ENCODE measurements at places on chromosomes 4 and X.

DNA sequence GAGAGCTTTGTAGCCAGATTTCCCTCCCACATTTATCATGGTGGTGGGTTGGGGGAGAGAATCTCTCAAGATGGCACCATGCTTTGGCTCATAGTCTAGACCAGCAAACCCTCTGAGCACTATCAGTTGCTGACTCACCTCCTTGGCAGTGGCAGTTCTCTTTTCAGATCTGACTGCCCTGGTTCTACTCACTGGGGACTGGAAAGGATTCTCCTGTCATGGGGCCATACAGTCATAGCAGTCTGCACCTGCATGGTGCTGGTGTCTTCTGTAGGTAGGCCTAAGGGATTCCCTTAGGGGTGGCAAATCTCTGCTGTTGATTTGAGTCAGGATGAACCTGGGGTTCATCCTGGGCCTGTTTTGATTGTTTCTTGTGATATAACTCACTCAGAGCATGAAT lies 2.6 kb downstream of the TEX13B start:
- no peak for DNase-seq

DNA sequence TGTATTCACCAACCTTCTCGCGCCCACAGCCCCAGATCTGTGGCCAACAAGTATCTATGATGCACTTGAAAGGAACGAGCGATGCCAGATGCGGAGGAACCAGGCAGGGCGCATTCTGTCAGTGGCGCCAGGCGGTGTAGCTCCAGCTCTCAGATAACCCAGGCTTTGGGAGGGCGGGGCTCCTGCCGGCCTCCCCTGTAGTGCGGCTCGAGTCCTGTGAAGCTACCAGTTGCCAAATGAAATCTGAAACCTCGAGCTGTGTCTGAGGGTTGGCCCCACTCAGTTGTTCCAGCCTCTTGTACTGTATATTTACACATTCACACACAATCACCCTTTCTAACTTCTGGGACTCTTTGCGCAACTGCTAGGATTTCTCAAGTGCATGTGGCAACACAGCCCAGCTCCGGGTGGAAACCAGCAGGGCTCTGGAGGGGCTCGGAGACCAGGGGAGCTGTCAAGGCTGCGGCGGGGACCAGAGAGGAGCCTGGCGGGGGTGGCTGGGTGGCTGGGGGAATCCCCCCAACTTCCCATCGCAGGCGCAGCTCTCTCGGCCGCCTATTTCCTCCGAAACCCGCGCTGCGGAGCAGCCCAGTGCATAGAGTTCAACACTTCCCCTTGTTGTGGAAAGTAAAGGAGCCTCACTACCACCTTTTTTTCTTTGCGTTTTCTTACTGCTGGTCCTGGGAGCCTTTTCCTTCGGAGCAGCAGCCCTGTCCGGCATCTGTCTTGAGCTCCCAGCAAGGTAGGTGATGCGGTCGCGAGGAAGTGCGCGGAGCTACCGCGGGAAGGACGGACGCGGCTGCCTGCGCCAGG lies at the start of gene ARHGAP24:
Gene ARHGAP24, plus strand, starts transcription at position 333 of the 813 bp plus-strand sequence.
- DNase-seq, result peak; percentile 93

DNA sequence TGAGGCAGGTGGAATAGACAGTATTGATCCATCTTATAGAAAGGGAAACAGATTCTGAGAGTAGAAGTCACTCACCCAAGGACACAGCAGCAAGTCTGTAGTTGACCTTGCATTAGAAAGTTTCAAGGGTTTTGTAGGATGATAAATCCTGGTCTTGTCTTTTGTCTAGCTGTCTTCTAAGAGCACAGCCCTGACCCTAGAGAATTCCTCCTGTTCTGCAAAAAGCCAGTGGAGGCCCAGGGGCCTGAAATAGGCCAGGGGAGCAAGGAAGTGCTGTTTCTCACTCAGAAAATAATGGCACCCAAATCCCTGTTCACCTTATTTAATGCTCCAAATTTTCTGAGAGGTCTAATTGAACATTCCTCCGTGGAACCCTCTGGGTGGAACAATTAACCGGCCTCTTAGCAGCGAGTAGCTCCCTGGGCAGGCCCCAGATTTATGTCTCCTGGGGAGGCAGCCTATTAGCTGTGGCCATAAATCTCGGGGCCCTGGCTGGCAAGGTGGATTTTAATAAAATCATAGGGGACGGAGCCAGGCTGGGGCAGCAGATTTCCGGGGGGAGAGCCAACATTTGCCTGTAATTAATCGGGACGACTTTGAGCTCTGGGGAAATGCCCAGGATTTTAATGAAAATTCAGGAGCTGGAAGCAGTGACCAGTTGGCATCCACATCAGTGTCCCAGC lies 49.2 kb upstream of the MSX1 start:
- DNase-seq, result no peak

- no peak for DNase-seq
Observed at GRCh38 chr4:128770807-128771206, 38.7 kb upstream of the JADE1 start.

- DNase-seq, result no peak
Observed at GRCh38 chrX:45006002-45006800, 133.2 kb downstream of the KDM6A start.

GRCh38 chr4:84070289-84070688 lies 428.8 kb downstream of the NKX6-1 start:
- no peak for DNase-seq

- peak; percentile 78 for DNase-seq
Observed at GRCh38 chr4:89024051-89024675, 32.8 kb downstream of the FAM13A start.

DNA sequence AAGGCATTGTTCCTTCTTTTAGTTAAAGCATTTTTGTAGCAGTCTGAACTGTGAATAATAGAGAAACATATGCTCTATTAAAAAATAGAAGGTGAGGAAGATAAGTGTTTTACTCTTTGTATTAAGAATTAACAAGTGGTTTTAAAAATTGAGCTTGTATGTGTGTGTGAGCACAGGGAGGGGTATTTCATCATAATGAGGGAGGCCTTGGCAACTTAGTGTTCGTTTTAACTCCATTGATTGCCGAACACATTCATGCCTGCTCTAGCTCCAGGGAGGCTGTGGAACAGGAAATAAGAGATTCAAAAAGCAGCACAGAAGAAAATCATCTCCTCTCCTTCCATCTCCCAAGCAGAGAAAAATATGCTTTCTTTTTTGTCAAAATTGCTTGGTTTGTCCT lies 14.8 kb downstream of the SHROOM3 start:
- no peak for DNase-seq

GRCh38 chr4:106522839-106523238 lies 154.3 kb upstream of the GIMD1 start:
- no peak for DNase-seq

- no peak for DNase-seq
Observed at GRCh38 chr4:622071-622995, 3.0 kb upstream of the PDE6B start.

DNA sequence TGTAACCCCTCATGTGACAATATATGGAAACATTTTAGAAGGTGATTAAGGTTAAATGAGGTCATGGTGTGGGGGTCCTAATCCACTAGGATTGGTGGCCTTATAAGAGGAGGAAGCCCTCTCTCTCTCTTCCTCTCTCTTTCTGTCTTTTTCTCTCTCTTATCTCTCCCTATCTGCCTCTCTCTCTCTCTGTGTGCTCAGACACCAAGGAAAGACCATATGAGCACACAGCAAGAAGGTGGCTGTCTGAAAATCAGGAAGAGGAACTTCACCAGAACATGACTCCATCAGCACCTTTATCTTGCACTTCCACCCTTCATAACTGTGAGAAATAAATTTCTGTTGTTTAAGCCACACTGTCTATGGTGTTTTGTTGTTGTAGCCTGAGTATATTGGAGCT lies 1472.2 kb downstream of the PCDH7 start:
- DNase-seq, result no peak

DNA sequence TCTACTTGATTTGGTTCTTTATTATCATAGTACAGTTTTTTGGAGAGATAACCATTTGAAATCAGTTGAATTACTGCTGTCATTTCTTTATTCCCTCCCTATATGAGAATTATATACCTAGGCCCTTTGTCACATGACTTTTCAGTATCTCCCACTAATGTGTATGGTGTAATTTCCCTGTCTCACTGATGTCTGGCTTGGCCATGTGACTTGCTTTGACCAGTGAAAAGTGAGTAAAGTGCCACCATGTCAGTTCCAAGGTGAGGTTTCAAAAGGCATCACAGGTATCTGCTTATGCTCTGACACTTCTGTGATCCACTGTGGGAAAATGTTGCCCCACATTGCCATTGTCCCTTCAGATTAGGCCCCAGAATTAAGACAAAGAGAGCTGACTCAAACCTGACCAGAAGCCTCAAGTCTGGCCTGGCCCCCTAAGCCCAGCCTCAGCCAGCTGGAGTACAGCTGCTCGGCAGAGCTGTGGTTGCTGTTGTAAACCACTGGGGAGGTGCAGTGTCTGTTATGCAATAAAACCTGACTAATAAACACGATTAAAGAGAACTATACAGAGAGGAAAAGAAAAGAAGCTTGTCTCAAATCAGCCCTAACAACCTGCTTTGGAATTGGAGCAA lies 27.5 kb downstream of the SETD7 start:
- no peak for DNase-seq

GRCh38 chrX:2445662-2446623 lies 54.8 kb downstream of the DHRSX start:
- no peak for DNase-seq

- no peak for DNase-seq
Observed at GRCh38 chrX:71945237-71945805, 34.7 kb downstream of the NHSL2 start.

DNA sequence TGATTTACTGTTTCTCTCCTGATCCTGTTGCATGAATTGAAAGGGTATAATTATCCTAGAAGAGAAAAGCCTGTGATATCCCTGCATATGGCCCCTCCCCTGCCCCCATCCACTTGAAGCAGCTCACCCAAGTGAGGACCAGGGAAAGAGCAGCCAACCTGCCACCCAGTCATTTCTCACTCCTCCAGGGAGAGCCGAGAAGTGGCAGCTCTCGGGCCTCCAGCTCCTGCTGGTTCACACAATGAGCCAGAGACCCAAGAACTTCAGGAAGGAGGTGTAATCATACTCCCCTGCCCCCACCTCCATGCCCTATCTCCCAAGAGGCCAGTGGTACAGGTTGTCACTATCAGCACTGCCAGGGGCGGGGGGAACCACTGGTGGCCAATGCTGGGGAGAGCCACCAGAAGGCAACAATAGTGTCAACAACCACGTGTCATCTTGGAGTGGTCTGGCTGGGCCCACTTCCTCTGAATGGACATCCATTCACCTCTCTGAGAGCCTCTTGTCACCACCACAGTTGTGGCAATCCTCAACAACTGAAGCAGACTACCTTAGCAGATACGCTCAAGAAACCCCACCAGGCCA lies 42.9 kb downstream of the APOO start:
- no peak for DNase-seq

GRCh38 chr4:15794905-15795304 lies 16.8 kb downstream of the CD38 start:
- no peak for DNase-seq

DNA sequence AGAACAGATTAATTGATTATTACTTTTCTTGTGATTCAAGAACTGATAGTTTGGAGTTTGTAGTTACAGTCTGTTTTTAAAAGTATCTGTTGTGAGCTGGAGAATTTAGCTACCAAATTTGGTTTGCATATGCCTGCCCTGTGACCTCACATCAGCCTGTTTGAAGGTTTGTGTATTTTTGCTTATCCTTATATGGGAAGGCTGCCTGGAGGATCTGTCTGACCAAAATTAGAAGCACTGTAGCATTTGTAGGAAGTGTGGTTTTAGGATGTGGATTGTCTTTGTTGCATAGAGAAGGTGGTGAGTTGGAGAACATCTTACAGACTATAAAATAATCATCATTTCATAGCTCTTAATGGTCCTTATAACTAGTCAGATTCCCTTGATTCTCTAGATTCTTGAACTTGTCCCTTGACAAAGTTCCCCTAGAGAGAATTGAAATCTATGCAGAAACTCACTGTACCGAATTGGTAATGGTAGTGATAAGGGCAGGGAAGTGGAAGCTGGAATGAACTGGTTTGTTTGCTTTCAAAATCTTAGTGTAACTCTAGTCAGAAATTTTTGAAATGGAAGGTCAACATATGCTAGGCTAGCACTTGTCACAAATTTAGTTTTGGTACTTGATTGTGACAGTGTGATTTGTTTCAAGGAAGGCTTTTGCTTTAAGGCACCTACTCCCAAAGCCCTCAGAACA lies 57.3 kb downstream of the SH3BGRL start:
- no peak for DNase-seq

GRCh38 chr4:38625508-38625907 lies 38.5 kb upstream of the KLF3 start:
- no peak for DNase-seq

DNA sequence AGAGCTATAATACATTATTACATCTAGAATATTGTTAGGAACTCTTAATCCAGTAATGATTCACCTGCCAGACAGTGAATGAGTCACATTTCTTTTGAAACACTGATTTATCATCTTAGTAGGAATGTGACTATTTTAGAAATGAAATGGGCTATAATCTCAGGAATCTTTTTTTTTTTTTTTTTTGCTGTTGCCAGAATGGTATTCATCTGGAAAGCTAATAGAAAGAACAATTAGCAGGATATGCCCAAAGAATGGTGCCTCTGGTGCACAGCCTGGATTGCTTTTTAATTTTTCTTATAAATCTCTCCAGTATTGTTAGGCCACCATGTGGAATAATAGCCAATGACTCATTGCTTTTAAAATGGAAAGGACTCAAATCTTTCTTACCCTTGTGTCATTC lies 181.1 kb upstream of the SMIM31 start:
- no peak for DNase-seq

DNA sequence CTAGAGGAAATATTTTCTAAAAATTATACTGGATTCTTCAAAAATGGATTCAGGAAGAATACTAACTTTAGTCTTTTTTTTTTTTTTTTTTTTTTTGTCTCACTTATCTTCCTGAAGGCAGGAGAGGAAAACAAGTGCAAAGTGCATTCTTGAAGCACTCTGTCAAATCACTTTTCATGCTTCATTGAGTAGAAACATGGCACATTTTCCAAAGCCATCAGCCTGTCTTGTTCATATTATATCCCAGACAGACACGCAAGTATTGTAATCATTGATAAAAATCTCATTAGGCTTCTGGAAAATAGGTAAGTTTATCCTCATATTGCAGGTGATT lies 1.2 kb downstream of the BBS12 start:
- DNase-seq, result no peak

GRCh38 chr4:82428526-82428968 lies 1.7 kb downstream of the HNRNPDL start:
- no peak for DNase-seq

DNA sequence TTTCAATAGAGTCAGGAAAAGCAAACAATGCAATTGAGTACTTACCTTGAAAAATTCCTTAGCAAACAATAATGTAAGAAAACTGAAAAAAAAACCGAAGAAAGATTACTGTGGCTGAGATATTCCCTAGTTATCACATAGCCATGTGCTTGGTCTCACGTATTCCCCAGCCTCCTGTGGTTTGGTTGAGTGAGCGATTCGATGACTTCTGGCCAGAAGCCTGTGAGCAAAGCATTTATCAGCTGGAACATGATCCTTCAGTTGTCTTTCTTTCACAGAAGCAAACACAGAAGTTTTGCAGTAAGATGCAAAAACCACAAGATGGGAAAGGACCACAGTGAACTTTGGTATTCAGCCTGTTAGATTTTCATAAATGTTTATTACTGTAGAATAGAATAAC lies 1754.3 kb upstream of the AGA start:
- DNase-seq, result no peak

- peak; percentile 87 for DNase-seq
Observed at GRCh38 chrX:78650906-78651437, 8.2 kb downstream of the RTL3 start.

- no peak for DNase-seq
Observed at GRCh38 chr4:173937631-173938270, 345.7 kb downstream of the FBXO8 start.
